Skeletal muscle cell (primary cell): ENCODE measurements at places on chromosomes 4 and X.
A peak's percentile ranks its signal among the peaks of the same experiment; 100 is the strongest.

GRCh38 chr4:152392079-152392478 is 143.8 kb downstream of the FBXW7 start:
- DNase-seq: no peak

DNA sequence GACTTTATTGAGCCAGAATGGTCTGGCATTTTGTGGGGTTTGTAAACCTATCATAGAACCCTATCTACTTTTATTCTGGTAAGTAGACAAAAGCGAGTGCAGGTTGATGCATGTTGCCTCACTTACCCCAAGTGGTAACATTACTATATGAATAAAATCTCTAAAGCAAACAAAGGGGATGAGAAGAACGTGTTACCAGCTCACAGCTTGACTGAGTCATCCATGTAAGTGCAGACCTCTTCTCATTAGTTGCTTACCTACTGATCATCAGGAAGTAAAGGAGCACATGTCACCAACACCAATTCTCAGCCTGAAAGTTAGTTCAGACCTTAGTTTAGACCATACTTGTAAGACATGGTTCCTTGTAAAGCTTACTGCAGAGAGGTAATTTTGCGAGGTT is 1328.3 kb downstream of the C4orf33 start:
- DNase-seq: no peak

DNA sequence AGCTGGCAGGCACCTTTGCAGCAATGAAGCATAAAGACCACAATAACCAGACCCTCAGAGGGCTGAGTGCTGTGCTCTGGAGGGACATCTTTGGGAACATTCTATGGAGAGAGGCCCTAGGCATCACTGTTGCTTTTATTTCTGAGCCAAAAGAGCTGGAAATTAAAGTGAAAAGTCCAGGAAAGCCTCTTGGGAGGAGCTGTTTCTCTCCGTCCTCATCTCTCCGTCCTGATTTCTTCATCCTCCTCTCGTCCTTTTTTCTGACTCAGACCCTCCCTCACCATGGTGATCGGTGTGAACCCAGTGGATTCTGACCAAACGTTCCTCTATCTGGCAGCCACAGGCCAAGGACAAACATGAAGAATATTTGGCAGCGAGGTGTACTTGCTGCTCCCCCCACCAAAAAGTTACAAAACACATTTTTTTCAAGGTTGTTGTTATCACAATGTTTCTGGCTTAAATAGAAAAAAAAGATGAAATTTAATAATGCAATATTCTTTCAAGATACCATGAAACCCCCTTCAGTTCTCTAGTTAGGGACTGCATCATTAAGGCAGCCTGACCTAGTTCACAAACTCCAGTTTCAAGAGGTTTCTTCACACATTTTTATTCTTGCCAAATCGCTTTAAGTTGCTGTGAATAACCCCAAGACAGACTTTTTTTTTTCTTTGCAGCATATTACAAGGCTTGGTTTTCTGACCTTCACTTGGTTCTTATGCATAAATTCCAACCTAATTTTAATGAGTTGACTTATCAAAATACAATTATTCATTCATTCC is 80.2 kb downstream of the SCD5 start:
- no peak for DNase-seq

DNA sequence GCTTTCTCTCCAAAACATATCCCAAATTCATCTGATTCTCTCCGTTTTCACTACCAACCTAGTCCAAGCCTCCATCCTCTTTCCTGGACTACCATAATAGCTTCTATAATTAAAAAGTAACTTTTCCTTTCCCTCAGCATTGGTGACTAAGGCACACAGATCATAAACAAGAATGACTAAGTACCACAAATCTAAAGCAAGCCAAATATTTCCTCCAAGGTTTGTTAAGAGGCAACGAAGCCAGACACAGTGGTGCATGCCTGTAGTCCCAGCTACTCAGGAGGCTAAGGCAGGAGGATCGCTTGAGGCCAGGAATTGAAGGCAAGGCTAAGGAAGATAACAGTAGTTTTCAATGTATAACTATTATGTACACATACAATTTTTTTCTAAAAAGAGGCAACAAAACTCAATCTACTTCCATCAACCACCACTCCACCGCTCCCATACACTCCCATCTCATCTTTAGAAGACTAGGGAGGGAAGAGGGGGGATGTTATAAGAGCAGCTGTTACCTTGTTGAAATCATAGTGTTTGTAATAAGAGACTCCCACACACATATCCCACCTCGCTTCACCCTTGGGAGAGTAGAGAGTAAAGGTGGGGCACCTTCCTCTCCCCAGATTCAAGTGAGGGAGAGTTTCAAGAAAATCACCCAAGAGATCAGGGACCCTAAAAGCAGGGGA is 4.2 kb upstream of the JCHAIN start:
- DNase-seq: no peak

- DNase-seq: no peak
Observed at GRCh38 chr4:155629183-155629825, 37.3 kb upstream of the GUCY1A1 start.

DNA sequence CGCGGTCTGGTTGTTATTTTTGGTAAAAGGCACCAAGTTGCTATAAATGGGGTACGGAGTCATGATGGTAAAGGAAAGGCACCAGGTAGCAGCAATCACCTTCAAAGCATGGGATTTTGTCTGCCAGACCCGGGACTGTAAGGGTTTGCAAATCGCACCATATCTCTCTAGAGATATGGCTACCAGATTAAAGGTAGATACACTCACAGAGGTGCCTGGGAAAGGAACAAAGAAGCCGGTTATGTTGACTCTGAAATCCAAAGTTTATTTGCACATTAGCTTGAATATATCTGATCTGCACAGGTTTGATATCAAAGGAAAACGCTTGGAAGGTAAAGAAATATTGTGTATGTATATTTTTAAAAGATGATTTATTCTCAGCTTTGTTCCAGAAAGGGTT is 4.6 kb downstream of the CCKAR start:
- DNase-seq: no peak

DNA sequence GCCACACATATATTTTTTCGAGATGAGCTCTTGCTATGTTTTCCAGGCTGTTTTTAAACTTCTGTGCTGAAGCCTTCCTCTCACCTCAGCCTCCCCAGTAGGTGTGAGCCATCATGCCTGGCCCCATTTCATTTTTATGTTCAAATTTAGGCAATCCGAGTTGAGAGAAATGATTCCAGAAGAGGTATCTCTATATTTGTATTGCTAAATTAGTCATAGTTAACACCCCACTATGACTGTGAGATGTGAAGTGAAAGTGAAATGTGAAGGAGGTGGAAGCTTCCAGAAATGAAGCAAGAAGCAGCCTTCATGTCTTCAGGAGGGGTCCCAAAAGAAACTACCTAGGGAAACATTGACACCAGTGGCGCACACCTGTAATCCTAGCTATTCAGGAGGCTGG is 17.7 kb downstream of the APELA start:
- DNase-seq: no peak

DNA sequence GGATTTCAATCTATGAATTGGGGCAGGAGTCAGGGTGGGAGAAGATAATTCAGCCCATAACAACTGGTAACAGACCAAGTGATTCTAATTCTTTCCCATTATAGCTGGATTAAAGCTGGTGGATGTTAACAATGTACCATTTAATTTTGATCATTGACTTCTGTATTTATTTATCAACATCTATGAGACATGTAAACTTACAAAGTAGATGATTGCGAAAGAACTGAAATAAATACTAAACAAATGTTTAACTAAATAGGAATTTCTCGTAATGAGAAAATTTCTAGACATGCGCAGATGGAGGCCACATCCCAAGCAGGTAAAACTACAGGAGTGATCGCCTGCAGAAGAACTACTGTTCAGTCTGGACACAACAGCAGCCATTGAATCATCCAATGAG is 107.1 kb downstream of the NR3C2 start:
- no peak for DNase-seq

GRCh38 chrX:110920991-110921390 is 125.4 kb upstream of the CHRDL1 start:
- DNase-seq: no peak

DNA sequence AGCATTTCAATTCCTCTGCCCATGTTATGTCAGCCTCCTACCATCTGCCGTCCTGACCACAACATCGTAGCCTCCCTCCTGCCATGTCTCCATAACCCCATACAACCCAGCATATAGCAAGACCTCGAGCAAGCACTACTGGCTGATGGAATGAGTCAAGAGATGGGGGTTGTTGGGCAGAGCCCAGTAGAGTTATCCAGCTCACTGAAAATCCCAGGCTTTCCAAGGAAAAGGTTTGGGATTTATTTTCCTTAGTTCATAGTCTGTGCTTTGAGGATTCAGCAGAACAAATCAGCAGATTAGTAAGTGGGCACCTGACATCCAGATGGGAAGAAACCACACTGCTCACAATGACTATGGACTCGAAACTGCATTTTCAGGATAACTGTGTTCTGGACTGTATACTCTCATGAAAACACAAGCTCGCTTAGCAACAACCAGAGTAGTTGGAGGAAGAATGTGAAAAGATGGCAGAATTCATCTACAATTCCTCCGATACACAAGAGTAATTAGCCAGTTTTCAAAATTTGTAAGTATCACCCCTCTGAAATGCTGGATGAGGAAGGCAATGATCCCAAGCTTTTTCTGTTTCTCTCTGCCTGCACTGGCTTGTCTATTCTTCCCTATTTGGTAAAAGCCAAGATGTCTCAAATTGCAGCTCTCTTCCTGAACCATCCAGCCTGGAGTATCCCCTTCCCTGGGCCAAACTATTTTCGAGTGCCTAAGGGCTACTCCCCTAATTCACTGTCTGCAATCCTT is 186.2 kb upstream of the TBL1X start:
- DNase-seq: no peak

DNA sequence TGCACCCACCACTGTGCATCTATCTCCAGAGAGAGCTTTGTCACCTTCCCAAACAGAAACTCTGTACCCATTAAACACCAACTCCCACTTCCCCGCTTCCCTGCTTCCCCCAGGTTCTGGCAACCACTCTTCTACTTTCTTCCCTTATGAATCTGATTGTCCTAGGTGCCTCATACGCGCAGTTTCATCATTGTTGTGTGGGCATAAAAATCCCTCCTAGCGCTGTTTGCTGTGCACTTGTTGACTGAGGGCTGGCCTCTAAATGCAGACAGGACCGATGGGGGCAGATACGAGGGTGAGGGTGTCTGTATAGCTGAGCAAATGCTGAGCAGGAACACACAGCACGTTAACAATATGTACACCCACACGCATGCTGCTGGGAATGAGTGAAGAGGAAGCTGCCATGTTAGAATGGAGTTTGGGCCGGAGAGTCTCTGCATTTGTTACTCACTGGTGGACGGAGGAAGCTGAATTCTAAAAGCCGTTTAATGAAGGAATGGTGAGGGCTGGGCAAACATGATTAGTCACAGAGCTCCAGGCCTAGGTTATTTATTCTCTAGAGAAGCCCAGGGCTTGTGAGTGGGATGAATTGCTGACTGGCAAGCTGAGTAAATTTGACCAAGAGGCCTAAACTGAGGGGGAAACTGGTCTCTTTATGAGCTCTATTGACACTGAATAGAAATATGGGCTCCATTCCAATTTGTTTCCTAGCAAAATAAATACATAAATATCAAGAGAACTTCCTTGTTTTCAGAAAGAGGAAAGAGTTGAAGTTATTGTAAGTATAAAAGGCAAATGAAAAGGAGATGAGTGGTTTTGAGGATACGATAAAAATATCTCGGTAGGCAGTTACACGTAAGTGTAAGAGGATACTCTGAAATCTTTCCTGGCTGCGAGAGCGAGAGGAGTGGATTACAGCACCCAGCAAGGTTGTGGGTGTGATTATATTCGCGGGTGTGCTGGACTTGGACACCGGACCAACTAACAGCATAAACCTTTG is 95.9 kb upstream of the RPS6KA3 start:
- peak; percentile 50 for DNase-seq

- no peak for DNase-seq
Observed at GRCh38 chr4:74777531-74777930, 16.8 kb downstream of the BTC start.

DNA sequence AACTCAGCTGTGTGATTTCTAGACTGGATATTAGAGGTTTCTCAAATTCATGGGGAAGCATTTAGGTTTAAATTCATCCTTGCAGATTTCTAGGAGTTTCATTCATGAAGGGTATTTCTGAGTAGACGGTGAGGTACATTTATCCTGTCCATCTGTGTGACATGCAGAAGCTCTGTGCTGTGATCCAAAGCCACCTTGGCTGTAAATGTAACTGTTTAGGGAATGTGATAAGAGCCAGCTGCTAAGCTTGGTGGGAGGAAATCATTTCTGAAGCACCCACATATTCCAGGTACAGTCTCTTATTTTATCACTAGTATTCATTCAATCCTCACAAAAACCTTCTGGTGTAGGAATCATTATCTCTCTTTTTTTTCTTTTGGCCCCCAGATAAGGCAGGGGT is 8.7 kb upstream of the DCTD start:
- no peak for DNase-seq

DNA sequence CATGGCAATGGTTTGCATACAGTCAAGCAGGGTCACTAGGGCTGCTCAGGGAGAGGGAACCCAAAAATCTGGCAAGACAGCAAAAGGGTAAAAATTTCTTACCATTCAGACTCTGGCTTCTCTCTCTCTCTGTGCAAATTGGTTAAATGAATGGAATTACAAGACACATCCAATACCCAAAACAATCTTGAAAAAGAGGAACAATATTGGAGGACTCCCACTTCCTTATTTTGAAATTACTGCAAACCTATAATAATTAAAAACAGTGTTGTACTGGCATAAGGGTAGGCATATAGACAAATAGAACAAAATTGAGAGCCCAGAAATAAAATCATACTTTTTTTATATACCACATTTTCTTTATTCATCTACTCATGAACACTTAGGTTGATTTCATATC is 24.1 kb downstream of the ETDA start:
- no peak for DNase-seq

DNA sequence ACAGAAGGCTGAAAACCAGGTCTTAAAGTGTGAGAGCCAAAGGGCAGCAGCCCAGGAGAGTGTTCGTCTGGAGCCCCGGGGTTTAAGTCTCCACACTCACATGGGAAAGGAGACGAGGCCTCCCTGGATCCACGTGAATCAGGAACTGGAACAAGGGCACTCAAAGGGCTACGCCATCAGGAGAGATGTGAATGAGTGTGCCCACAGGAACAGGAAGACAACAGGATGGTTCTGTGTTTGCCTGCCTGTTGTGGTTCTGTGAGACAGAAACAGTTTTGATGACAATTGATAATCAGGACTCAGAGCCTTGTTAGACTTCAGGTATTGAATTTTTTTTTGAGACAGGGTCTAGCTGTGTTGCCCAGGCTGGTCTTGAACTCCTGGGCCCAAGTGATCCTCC is 4.9 kb upstream of the CTBP1 start:
- DNase-seq: no peak

DNA sequence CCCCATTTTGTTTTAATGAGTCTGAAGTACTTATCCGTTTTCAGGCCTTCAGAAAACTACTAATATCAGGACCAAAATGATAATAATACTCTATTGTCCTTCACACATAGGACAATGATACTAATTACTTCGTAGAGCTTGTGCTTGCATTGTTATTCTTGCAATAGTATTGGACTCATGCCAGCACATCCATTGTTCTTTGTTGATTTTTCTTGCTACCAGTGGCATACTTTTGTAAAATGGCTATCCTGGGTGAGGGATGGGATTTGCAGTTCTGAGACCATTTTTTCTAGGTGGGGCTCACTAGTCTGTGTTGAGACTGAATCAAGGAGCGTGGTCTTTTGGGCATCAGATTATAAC is 195.3 kb downstream of the MAML3 start:
- DNase-seq: no peak
